ENCODE measurements at places on chromosomes 1 and 21.

DNA sequence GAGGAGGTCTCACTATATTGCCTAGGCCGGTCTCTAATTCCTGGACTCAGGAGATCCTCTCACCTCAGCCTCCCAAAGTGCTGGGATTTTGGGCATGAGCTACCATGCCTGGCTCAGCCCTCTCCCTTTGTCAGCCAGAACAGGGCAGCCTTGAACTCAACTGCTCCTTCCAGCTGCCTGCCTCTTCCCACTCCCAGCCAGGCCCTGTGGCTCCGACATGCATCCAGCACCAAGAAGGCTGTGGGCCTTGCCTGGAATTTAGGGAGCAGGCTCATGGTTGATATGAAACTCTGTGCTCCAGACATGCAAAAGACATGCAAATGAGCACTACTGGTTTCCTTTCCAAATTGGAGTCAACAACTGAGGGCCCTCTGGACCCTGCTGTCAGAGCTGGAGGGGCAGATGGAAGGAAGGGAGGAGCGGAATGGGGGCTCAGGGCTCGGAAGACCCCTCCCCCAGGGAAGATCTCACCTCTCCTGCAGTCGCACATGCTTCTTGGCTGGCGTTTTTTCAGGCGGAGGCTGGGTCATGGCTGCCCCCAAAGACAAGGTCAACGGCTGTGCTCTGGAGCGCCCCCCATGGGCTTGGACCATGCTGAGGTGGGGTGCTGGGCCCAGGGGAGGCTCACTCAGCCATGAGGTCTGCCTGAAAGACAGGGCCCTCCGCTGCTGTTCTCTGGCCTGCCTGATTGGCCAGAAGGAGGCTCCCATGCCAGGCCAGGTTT lies 1.4 kb downstream of the PTPN7 start:
- DNase-seq: no peak

DNA sequence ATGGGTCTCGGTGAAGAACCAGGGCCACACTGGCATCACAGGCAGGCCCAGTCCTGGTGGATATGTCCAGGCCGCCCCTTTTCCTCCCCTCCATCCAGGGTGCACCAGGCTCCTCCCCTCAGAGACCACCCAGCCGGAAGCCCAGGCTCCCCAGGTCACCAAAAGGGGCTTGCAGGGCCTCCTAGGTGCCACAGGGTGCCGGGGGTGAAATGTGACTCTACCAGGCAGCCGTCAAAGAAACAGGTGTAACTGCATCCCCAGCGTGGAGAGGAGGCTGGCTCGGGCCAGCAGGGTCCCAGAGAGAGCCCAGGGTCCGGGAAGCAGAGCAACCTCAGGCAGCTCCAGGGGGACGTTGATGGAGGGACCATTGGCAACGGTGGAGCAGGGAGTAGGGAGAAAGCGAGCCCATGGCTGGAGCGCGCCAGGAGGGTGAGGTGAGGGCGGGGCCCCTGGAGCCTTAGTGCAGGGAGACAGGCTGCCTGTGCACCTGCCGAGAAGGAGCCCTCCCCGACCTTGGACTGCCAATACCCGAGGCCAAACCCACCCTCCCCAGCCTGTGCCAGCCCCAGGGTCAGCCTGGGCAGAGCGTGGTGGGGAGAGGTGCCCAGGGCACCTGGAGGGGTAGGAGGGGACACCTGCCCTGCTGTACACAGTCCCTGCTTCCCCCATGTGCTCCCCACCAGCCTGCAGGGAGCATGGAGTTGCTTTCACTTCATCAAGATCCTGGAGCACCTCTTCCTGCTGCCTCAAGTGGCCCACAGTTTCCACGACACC lies 48.3 kb upstream of the POFUT2 start:
- no peak for DNase-seq

GRCh38 chr1:167512046-167512654 lies 6.2 kb downstream of the CD247 start:
- no peak for DNase-seq

GRCh38 chr1:224433701-224434672 lies 610 bp downstream of the WDR26 start:
- DNase-seq: peak; percentile 62

DNA sequence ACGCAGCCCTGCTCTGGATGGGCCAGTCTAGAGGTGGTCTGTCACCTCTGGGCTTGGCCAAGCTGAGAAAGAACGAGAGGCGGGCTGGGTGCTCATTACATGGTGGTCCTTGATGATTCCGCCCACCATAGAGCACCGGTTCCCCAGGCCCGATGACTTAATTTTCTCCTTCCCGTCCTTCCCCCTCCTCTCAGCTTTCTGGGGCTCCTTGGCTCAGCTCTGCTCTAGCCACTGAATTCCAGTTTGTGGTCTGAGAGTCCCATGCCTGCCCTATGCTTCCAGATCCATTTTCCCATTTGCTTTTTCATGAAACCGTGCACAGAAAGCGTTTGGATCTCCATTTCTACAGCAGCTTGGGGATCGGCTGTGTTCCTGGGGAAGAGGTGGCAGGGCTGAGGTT lies 318.5 kb upstream of the C1orf174 start:
- no peak for DNase-seq

GRCh38 chr1:61083013-61083806 lies 849 bp downstream of the NFIA start:
- no peak for DNase-seq

- DNase-seq: no peak
These were observed 30.4 kb downstream of the FHAD1 start for GRCh38 chr1:15277447-15277838.

- DNase-seq: no peak
These were observed 12.5 kb upstream of the HNRNPR start for GRCh38 chr1:23356471-23357137.

- no peak for DNase-seq
These were observed 123.4 kb upstream of the IRF2BP2 start for GRCh38 chr1:234733427-234733826.

- peak; percentile 18 for DNase-seq
These were observed 7.1 kb downstream of the BECN2 start for GRCh38 chr1:241964550-241965282.

DNA sequence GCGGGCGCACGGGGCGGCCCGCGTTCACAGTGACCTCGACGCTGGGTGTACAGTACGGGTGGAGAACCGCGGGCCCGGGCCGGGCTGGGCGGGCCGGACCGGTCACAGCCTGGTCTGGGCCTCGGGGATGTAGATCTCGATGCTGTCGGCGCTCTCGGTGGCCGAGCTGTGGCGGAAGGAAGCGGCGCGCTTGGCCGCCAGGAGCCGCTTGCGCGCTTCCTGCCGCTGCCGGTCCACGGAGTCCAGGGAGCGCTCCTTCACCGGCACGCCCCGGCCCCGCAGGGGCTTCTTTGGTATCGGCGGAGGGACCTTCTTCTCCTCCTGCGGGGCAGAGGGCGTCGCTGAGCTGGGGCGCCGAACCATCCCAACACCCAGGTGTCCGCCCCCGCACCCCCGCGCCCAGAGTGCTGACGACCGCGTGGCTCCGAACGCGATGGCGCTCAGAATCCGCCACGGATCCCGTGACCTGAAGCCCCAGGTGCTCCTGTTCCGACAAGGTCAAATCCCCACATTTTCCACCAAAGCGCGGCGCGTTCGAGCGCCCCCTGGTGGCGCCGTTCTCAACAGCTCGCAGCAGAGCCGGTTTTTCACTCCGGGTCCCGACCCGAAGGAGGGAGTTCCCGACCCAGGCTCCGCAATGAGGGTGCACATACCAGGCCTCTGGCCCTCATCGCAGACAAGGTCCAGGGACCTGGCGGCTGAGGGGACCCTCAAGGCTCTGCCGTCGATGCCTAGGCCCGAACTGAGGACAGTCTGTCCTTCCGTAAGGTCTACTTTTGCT lies 6.6 kb upstream of the SMIM12 start:
- DNase-seq: peak; percentile 90

GRCh38 chr1:89332461-89332860 lies 31.4 kb upstream of the GBP6 start:
- no peak for DNase-seq

DNA sequence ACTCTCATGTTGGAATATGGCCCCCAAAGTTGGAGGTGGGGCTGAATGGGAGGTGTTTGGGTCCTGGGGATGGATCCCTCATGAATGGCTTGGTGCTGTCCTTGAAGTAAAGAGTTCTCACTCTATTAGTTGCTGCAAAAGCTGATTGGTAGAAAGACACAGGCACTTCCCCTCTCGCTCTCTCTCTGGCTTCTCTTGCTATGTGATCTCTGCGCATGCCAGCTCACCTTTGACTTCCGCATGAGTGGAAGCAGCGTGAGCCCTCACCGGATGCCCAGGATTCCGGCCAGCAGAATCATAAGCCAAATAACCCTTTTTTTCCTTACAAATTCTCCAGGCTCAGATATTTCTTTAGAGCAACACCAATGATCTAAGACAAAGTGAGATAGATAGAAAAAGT lies 20.9 kb upstream of the CCSAP start:
- no peak for DNase-seq

- DNase-seq: no peak
These were observed 104.2 kb upstream of the DMRTA2 start for GRCh38 chr1:50527249-50527986.

GRCh38 chr1:89037186-89037585 lies 14.5 kb upstream of the GBP3 start:
- no peak for DNase-seq

- no peak for DNase-seq
These were observed at the start of gene CASQ1 for GRCh38 chr1:160189649-160190625. TSS of gene CASQ1 (plus strand) at chr1:160190575. CDS start at chr1:160190752, 177 bp downstream.

DNA sequence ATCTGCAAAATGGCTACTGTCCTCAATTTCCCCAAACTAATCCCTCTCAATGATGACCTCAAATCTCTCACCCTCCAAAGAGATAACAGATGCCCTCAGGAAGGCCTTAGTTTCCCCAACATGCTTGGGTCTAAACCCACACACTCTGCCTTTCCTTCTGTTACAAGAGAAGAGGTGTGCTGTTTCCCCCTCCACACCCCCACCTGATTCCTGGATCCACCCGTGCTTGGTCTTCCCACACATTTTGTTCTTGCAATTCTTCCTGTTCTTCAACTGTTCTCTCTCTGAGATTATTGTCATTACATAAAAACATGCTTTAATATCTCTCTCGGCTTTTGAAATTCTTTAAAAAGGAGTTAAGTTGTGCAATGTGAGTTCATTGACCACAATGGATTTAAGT lies 5.7 kb upstream of the CBR3 start:
- DNase-seq: no peak

DNA sequence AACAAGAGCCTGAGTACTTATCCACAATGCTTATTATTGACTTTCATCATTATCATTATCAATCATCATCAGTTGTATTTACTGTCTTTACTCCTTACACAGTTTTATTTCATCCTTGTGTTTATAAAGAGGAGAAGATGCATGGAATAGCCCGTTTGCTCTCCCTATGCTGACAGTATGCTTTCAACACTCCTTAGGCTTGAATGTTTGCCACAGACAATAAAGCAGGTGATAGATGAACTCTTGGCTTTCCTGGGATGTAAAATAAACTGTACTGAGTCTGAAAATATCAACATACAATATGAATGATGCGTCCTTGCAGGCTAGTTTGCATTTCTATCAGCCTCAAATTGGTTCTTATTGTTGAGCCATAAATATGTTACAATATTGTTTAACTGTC lies 891.8 kb upstream of the NCAM2 start:
- no peak for DNase-seq

DNA sequence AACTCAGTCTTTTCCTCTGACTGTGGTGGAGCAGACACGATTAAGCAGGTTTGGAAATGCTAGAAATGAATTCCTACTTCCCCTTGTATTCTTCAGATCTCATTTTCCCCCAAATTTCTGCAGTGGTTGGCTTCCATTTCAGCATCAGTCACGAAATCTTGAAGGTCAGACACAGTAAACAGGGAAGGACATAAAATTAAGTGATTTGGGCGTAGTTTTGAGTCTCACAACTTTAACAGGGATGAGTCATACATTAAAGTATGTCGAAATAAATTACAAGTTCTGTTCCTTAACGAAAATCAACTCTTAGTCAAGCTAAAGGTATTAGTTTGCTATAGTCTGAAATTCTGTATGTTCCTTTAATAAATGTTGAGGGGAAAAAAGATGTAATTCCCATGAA lies 61.1 kb downstream of the HNRNPR start:
- DNase-seq: no peak

GRCh38 chr1:104878203-104878909 lies 1128.7 kb downstream of the AMY1C start:
- DNase-seq: no peak

DNA sequence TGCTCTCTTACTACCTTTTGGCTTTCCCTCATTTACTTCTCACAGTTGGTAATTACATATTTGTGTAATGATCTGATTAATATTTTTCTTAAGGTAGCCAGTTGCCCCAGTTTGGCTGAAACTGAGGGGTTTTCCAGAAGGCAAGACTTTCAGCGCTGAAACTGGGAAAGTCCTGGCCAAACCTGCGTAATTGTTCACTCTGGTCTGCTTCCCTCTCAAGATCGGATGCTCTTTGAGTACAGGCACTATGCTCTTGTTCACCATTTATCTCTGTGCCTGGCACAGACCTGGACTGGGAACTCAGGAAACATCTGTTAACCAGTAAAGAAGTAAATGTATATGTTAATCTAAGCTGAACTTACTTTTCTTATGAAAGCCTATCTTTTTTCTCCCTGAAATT lies 209.6 kb upstream of the HOOK1 start:
- no peak for DNase-seq

GRCh38 chr1:199733125-199733524 lies 294.4 kb upstream of the NR5A2 start:
- no peak for DNase-seq

DNA sequence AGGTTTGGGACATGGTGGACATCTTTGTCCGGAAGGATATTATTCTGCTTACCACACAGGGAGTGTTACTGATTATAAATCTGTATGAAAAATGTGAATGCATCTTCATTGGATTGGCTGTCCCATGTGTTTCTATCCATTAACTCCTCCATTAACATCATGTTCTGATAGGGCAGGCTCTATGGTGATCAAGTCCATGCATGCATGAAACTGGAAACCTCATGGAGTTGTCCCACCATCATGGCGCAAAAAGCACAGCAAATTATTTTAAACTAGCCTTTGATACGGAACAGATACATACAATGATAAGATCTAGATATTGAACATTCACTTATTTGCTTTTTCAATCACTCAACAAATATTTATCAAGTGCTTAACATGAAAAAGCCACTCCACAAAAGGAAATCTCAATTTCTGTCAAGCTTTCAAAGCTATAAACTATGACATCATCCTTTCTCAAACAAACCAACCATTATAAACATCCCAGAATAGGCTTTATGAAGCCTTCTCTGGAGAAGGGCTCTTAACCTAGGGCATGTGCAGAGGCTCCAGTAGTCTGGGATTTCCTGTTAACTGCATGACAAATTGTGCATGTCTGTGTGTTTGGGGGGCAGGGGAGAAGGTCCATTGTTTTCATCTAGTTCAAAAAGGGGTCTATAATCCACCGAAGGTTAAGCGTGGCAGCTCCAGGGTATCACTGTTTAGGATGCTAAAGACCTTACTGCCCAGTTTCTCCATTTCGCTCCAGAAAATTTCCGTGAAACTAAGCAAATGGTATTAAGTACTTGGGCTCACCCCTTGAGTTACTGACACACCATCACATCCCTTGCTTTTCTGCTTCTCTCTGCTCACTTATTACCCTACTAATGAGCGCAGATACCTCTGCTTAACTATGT lies 46.1 kb downstream of the ADAMTS1 start:
- DNase-seq: no peak

- no peak for DNase-seq
These were observed 73.6 kb upstream of the LRRC8B start for GRCh38 chr1:89451011-89451410.
